ENCODE measurements at places on chromosomes 3 and 15. TPM values are rescaled to one million over a fixed set of nuclear protein-coding genes. Genes with fewer than 3 reads are reported as not detected.

LARP6 gene
- total RNA-seq: not detected

OIP5 gene
- total RNA-seq: 13.3 TPM

MORC1 gene
- total RNA-seq: not detected

PIF1 gene
- total RNA-seq: 41.6 TPM

UPK1B gene
- not detected for total RNA-seq

CSTA gene
- total RNA-seq: not detected

ISG20 gene
- total RNA-seq: 152 TPM

LNP1 gene
- total RNA-seq: 1.1 TPM

RAP2B gene
- total RNA-seq: 27.7 TPM

SCG5 gene
- 2.5 TPM for total RNA-seq

POLQ gene
- total RNA-seq: 19.7 TPM

CKMT1A gene
- total RNA-seq: not detected

NPAP1 gene
- total RNA-seq: not detected

LSAMP gene
- total RNA-seq: not detected

CRTC3 gene
- total RNA-seq: 101 TPM

PLAAT1 gene
- not detected for total RNA-seq

DHFR2 gene
- total RNA-seq: 10.8 TPM

CPNE4 gene
- not detected for total RNA-seq

SLC22A13 gene
- 0.50 TPM for total RNA-seq

LOXL1 gene
- total RNA-seq: 1.9 TPM

IL17RE gene
- total RNA-seq: 0.45 TPM

CYP1A1 gene
- 6.0 TPM for total RNA-seq

PLA1A gene
- total RNA-seq: not detected

CNTN4 gene
- not detected for total RNA-seq

ALDH1A2 gene
- total RNA-seq: not detected

COL6A5 gene
- total RNA-seq: not detected

LRRK1 gene
- 0.28 TPM for total RNA-seq

COL8A1 gene
- total RNA-seq: 0.22 TPM

SEMA3G gene
- total RNA-seq: not detected

PLA2G4E gene
- total RNA-seq: not detected

TMIE gene
- 2.7 TPM for total RNA-seq

RARRES1 gene
- not detected for total RNA-seq

GABRB3 gene
- total RNA-seq: 0.13 TPM

ACKR2 gene
- total RNA-seq: 0.15 TPM

EIF4A2 gene
- total RNA-seq: 392 TPM

CLDN16 gene
- not detected for total RNA-seq

DZIP1L gene
- 0.30 TPM for total RNA-seq

C3orf49 gene
- not detected for total RNA-seq

HCLS1 gene
- total RNA-seq: 343 TPM

SIDT1 gene
- total RNA-seq: 21.9 TPM

SMCO1 gene
- total RNA-seq: not detected

NR1I2 gene
- not detected for total RNA-seq

KBTBD8 gene
- 9.3 TPM for total RNA-seq

CHDH gene
- total RNA-seq: 0.43 TPM

PCCB gene
- total RNA-seq: 20.7 TPM

SLC24A5 gene
- total RNA-seq: not detected

GPR149 gene
- not detected for total RNA-seq

GPD1L gene
- 32.2 TPM for total RNA-seq

UQCC5 gene
- 9.2 TPM for total RNA-seq

PDIA5 gene
- 13.3 TPM for total RNA-seq

Data from activated naive CD4-positive, alpha-beta T cell treated with anti-CD3 and anti-CD28 coated beads, Interleukin-2, amount 10 ng/mL, durations not matched to agents 5 hours and 36 hours (primary cell).